ENCODE measurements at places on chromosomes 4 and X.

DNA sequence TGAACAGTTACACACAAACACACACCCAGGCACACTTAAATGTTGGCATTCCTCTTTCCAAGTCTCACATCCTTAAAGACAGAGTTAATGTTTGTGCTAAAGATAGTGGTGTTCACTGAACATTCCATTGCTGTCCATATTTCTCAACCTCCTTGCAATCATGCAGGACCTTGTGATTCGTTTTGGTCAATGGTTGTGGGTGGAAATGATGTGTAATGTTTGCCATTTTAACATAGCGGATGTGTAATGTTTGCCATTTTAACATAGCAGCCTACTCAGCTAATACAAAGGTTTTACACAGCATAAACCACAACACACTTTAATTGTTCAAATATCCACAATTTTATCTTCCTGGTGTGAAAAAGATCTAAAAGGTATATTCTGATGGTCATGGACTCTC lies 93.9 kb downstream of the CEP44 start:
- DNase-seq: no peak

GRCh38 chrX:149962859-149963757 lies 24.8 kb upstream of the EOLA2 start:
- no peak for DNase-seq

- DNase-seq: no peak
Measured at GRCh38 chrX:104310090-104310489, 55.4 kb upstream of the ESX1 start.

- no peak for DNase-seq
Measured at GRCh38 chrX:18065956-18066355, 154.7 kb downstream of the BEND2 start.

DNA sequence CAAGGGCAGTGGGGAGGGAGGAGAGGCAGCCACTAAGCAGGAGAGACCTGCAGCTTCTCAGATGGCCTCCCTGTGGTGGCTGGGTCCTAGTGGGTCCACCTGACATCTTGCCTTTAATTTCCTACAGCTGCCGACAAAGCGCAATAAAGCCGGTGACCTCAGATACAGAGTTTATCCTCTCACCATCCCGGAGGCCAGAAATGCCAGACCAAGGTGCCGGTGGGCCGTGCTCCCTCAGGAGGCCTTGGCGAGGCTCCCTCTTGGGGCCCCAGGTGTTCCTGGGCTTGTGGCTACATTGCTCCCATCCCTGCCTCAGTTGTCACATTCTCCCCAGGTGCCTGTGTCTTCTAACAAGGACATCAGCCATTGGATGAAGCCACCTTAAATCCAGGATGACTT lies 103.0 kb downstream of the ADRA2C start:
- DNase-seq: no peak

DNA sequence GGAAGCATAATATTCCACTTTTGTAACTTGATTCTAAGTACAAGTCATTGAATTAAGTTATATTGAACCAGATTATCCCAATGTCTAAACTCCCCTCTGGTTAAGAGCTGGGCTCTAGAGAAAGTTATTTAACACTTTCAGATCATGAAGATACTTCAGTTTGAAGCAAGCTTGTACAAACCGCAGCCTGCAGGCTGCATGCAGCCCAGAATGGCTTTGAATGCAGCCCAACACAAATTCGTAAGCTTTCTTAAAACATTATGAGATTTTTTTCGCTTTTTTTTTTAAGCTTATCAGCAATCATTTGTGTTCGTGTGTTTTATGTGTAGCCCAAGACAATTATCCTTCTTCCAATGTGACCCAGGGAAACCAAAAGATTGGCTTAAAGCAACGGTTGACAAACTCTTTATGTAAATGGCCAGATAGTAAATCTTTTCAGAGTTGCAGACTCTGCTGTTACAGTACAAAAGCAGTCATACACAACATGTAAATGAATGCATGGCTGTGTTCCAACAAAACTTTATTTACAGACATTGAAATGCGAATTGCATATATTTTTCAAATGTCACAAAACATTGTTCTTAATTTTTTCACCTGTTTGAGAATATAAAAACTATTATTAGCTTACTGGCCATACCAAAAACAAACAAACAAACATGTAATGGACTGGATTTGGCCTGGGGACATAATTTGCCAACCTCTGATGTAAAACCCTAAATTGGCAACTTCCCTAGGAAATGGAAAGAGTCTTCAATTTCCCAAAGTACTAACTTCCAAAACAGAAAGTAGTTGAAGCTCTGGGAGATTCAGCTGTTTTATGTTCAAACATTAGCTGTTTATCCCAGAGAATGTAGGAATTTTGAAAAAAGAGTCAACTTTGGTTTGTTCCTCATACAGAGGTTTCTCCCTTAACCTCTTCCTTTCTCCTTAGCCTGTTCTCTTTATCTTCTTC lies 201.1 kb upstream of the MBNL3 start:
- no peak for DNase-seq

DNA sequence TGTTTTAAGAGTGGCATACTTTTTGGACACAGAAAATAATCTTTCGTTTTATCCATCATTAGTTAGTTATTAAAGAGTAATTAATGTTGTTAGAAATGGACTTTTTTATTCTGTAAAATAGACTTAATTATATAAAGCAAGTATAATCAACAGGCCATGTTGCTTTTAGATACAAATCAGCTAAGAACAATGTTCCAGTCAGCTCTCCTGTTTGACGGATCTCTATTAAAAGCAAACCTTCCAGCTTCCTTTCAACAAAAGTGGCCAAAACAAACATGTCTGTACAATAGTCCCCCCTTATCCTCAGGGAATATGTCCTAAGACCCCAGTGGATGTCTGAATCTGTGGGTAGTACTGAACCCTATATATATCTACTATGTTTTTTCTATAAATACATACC lies 4.9 kb upstream of the SLC10A4 start:
- no peak for DNase-seq

All from T-helper 9 cell (primary cell).